ENCODE measurements at places on chromosomes 2 and 18.

DNA sequence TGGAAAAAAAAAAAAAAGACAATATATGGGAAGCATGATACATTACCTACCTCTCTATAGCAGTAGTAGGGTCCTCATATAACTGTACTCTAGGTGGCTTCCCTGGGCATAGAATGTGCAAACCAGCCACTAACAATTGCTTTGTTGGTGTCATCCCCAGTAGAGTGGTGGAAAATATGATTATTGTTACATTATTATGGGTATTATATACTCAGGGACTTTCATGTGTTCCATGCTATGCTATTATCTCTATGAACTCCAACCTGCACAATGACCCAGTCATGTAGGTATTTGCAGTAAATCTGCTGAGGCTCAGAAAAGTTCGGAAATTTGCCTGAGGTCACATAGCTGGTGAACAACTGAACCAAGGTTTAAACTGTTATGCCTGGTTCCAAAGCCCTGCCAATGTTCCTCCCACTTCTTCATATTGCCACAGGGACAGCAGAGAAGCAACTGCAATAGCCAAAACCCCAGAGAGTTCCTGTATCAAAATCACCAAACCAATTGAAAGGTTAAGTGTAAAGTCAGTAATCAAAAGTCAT is 52.6 kb upstream of the MAP4K4 start:
- DNase-seq = no peak
- H3K4me3 ChIP-seq = no peak overlapping the region
- H3K27ac ChIP-seq = no peak overlapping the region
- H3K27me3 ChIP-seq = no peaks in the 10 kb centered on the region

DNA sequence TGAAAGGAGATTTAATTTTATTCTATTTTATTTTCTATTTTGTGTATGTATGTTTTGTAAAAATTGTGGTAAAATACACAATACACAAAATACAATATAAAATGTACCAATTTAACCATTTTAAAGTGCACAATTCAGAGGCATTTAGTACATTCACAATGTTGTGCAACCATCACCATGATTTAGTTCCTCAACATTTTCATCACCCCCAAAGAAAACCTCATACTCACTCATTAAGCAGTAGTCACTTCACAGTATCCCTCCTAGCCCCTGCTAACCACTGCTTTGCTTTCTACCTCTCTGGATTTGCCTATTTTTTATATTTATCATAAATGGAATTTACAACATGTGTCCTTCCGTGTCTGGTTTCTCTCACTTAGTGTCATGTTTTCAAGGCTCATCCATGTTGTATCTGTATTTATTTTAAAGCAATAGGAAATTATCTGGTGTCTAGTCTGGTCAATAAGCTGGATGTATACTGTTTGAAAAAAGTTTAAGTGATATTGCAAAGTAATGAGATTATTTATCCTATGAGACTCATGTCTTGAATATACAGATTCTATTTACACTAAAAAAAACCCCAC is 77.9 kb upstream of the GLS start:
- peaks cover 11% of the 10 kb centered on the region for H3K4me1 ChIP-seq
- no peaks in the 10 kb centered on the region for H3K36me3 ChIP-seq
- H3K27ac ChIP-seq = no peak overlapping the region
- H3K4me3 ChIP-seq = no peak overlapping the region
- H3K27me3 ChIP-seq = no peaks in the 10 kb centered on the region

- no peak for DNase-seq
- H3K36me3 ChIP-seq = no peaks in the 10 kb centered on the region
- H3K4me1 ChIP-seq = peaks cover 36% of the 10 kb centered on the region
Observed at GRCh38 chr18:58761241-58761969, 90.1 kb downstream of the MALT1 start.

DNA sequence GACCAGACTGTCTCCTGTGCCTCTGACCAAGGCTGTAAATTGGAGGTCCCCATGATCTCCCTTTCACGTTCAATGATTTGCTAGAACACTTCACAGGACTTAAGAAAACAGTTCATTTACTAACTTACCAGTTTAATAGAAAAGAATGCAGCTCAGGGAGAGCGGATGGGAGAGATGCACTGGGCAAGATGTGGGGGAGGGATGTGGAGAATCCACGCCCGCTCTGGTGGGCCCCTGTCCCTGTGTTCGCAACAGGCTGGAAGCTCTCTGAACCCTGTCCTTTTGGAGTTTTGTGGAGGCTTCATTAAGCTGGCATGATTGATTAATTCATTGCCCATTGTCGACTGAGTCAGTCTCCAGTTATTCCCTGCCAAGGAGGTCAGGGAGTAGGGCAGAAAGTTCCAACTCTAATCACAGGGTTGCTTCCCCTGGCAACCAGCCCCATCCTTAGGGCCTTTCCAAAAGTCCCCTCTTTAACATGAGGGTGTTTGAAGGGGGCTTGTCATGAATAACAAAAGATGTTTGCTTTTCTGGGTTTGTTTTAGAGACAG is 257.1 kb downstream of the ACKR3 start:
- no peaks in the 10 kb centered on the region for H3K27me3 ChIP-seq
- H3K27ac ChIP-seq = no peak overlapping the region
- no peak for DNase-seq
- no peak overlapping the region for H3K4me3 ChIP-seq

GRCh38 chr2:163709270-163709669 is 26.5 kb downstream of the FIGN start:
- no peak overlapping the region for H3K4me3 ChIP-seq
- no peaks in the 10 kb centered on the region for H3K4me1 ChIP-seq
- no peaks in the 10 kb centered on the region for H3K27me3 ChIP-seq

DNA sequence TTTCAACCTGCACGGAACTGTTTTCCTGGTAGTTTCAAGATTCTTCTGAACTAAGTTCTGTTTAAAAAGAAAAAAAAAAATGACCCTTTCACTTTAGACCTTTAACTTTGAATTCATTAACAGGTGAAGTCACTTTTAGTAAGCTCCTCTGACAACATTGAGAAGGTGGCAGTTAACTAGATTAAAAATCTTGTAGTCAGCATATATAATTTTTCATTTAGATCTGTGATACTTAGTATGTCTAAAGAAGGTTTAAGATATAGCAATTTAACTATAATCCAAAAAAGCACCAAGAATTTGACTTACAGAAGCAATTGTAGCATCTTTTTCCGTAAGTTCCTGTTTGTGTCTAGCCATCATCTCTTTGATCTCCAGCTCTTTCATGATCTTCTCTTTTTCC is 45.4 kb downstream of the SLC66A3 start:
- no peak overlapping the region for H3K27ac ChIP-seq
- H3K36me3 ChIP-seq = peaks cover 5% of the 10 kb centered on the region
- H3K4me3 ChIP-seq = no peak overlapping the region
- H3K4me1 ChIP-seq = peaks cover 18% of the 10 kb centered on the region

GRCh38 chr2:71609441-71609840 is 156.1 kb downstream of the DYSF start:
- H3K27ac ChIP-seq = no peak overlapping the region
- H3K4me1 ChIP-seq = peaks cover 6% of the 10 kb centered on the region
- no peaks in the 10 kb centered on the region for H3K36me3 ChIP-seq
- no peak for DNase-seq
- H3K4me3 ChIP-seq = no peak overlapping the region

- peaks cover 4% of the 10 kb centered on the region for H3K36me3 ChIP-seq
- H3K27ac ChIP-seq = no peak overlapping the region
- peak overlapping the region; percentile 63 for H3K4me3 ChIP-seq
- peaks cover 66% of the 10 kb centered on the region for H3K27me3 ChIP-seq
Observed at GRCh38 chr2:5696945-5697521, 4.8 kb downstream of the SOX11 start.

DNA sequence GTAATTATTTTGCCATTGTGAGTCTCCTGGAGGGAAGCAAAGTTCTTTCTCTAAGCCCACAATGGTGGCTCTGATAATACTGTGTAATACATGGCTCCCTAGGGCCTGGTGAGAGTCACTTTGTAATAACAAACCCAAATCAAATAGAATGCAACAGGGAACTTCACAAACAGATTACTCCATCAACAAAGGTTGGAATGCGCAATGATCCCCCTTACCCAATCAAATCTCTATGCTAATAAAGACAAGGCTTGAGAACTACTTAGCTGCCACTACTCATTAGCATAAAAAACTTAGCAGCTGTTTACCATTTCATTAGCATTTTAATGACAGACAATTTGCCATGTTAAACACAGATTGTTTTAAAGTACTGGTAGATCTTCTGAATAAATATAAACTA is 285.6 kb upstream of the SESTD1 start:
- no peaks in the 10 kb centered on the region for H3K4me1 ChIP-seq
- no peak overlapping the region for H3K4me3 ChIP-seq
- no peaks in the 10 kb centered on the region for H3K36me3 ChIP-seq

GRCh38 chr2:102514061-102514785 is 41.2 kb downstream of the SLC9A4 start:
- peaks cover 3% of the 10 kb centered on the region for H3K36me3 ChIP-seq
- H3K27ac ChIP-seq = no peak overlapping the region
- H3K27me3 ChIP-seq = peaks cover 27% of the 10 kb centered on the region
- peaks cover 8% of the 10 kb centered on the region for H3K4me1 ChIP-seq
- no peak overlapping the region for H3K4me3 ChIP-seq

Measured in activated T-cell treated with anti-CD3 and anti-CD28 coated beads, Interleukin-2, amount 50 U/mL, for 72 hours (primary cell).